Left cardiac atrium (tissue), 4 donors: ENCODE measurements at places on chromosomes 4 and X.
A peak's percentile ranks its signal among the peaks of the same experiment; 100 is the strongest.

GRCh38 chr4:159048166-159048886, 54.6 kb upstream of the RAPGEF2 start:
- DNase-seq, result peak; percentile 77

GRCh38 chr4:158155656-158156356, 17.0 kb downstream of the GASK1B start:
- no peak for DNase-seq

DNA sequence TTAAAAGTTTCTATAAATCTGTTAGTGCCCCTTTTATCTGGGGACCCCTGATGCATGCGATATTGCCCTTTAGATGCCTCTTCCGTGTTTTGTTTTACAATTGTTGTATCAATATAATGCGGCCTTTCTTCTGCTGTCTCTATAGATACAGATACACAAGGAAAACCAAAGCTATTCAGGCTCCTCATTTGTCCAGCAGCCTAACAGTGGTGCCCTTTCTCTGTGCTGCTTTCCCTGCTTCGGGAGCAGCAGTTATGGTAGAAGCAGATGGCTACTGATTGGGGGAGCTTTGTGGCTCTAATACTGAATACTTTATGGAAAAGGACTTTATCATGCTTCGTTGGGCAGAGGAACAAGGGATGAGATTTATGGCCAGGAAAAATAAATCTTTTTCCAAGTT, 10.6 kb upstream of the PRDM8 start:
- DNase-seq, result no peak

- DNase-seq, result no peak
Observed at GRCh38 chrX:51336584-51336983, 4.0 kb downstream of the NUDT10 start.

- no peak for DNase-seq
Observed at GRCh38 chrX:7163146-7163677, 15.3 kb upstream of the PUDP start.

DNA sequence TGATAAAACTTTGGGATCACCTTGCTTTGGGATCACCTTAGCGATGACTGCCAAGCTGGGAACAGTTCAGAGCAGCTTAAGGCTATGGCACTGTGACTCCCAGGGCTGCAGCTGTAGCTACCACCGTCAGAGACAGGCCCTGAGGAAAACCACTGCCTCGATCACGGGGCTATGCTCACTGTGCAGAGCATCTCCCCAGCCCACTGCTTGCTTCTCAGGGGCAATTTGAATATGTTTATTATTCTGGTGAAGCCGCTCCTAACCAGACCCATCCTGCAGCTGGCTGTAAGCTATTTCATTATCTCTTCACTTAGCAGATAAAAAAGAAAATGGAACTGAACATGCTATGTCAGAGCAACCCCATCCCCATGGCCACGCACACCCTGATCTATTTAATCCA, 328.5 kb downstream of the EVC2 start:
- DNase-seq, result no peak

- DNase-seq, result no peak
Observed at GRCh38 chr4:44985152-44985551, 258.8 kb upstream of the GNPDA2 start.

DNA sequence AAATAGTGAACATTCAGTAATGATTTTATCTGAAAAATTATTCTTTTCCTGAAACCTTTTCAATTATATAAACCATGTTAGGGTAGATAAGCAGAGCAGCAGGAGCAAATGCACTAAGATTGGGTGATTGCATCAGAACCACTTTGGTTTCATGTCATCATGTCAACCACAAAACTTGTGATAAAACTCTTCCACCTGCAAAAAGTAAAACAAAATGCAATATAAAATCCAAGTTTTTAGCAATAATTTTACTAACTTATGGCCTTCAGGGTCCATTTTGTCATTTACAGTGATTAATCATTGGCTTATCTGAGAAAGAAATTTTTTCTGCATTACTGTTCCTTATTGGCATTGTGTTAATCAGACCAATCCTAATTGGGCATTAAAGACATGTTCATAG, 42.4 kb downstream of the NHS start:
- DNase-seq, result no peak

DNA sequence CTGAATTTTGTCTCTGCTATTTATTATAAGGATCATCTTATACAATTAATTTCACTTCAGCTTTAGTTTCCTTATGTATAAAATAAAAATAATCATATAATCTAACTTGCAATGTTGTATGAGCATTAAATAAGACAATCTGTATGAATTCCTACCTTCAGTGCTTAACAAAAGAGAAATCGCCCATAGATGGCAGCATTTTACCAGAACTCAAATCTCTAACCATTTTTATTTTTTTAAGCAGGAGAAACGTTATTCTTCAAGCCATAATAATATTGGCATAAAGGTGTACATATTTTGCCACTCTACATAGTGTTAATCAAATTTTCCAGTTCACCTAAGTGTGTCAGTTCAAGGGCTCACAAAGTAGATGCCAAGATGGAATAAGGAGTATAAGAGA, 78.8 kb downstream of the TMEM47 start:
- DNase-seq, result no peak

GRCh38 chr4:137635601-137636000, 103.3 kb upstream of the PCDH18 start:
- DNase-seq, result no peak

GRCh38 chr4:169307576-169307975, 36.8 kb upstream of the SH3RF1 start:
- no peak for DNase-seq

GRCh38 chr4:156889616-156890594, 81.7 kb downstream of the PDGFC start:
- peak; percentile 46 for DNase-seq

DNA sequence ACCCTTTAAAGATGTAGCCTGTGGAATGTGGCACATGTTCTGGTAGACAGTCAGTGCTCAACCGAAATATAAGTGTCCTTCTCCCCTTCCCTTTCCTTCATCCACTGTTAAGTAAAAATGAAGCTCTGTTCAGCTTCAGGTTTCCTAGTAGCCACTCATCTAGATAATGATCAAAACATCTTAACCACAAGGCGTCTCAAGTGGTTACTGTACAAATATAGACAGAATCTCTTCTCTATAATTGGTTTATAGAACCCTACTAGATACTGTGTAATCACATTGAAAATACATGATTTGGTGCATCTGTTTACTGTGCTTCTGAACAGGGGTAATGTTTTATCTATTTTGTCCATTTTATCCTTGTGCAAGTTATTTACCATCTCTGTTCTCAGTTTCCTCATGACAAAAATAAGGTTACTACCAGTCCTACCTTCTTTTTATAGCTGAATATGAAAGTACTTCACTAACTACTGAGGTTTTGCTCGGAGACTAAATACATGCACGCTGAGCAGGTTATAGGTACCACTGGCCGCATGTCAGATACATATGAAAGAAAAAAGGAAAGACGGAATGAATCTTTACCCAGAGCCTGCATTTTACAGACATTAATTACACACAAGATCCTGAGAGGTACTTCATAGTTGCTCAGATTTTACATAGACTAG, 20.3 kb upstream of the SLC25A4 start:
- no peak for DNase-seq
